ENCODE measurements at places on chromosomes 4 and X.

DNA sequence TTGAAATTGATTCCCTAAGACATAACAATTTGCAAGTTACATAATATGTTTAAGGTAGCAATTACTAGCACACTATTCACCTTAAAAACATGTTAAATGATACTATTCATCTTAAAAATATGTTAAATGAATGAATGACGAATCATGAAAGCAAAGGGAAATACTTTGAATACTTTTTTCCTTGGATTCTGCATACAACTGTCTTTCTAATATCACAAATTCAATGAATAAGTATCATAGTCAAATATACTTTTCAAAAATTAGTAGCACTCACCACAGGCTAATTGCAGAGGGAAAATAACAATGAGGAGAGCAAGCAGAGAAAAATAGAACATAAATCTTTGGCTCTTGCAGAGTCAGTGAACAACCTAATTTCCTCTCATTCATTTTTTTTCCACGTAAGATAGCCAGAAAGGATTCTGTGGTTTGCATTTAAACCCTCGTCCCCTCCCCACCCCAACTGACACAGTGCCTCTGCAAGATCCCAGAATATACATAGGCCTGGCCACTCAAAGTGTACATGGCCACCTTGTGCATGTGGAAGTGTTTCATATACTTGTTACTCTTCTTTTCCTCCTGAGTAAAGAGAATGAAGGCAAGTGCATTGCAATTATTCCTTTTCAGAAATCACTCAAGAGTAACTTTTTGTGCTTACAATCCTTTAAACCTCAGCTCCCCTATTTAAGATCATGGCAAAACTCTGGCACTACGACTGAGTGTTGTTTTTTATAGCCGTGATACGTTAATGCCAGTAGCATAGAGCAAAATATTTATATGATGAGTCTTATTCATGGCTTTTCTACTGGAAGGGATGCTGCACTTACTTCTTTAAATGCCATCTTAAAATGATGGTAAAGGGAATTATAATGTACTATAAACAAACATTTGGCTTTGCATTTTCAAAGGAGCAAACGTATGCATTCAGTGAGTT lies 236.4 kb downstream of the PDGFC start:
- no peak for DNase-seq

- no peak for DNase-seq
These were observed 43.9 kb downstream of the C4orf50 start for GRCh38 chr4:5974321-5974720.

DNA sequence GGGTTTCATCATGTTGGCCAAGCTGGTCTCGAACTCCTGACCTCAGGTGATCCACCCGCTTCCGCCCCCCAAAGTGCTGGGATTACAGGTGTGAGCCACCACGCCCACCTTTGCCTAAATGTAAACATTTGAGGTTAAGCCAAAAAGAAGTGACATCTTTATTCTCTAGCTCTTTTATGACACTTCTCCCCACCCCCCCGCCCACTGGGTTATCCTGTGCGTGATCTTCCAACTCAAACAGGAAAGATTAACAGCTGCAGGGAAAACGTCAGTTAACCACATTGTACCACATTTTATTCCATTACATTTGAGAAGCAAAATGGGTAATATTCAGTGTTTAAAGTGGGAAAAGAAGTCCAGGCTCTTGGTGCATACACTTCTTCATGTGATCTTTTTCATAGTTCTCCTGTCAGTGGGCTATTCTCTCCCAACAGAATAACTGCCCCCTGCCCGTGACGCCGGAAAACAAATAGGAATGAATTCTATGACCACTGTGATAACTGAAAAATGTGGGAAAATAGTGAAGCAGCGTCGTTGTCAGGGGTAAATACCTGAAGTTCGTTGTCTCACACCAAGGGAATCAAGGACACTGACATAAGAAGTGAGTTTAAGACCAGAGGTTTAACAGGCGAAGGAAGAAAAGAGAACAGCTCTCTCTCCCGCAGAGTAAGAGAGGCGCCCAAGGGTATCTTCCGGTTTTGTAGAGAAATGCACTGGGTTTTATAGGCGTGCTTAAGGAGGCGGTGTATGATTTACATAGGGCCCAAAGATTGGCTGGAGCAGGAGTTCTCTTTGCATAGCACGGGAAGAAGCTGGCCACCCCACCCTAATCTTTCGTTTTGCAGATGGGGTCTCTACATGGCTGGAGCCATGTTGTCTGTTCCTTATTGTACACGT lies 9.7 kb upstream of the SRD5A3 start:
- DNase-seq, result no peak

GRCh38 chr4:124519196-124519595 lies 193.3 kb downstream of the ANKRD50 start:
- no peak for DNase-seq

DNA sequence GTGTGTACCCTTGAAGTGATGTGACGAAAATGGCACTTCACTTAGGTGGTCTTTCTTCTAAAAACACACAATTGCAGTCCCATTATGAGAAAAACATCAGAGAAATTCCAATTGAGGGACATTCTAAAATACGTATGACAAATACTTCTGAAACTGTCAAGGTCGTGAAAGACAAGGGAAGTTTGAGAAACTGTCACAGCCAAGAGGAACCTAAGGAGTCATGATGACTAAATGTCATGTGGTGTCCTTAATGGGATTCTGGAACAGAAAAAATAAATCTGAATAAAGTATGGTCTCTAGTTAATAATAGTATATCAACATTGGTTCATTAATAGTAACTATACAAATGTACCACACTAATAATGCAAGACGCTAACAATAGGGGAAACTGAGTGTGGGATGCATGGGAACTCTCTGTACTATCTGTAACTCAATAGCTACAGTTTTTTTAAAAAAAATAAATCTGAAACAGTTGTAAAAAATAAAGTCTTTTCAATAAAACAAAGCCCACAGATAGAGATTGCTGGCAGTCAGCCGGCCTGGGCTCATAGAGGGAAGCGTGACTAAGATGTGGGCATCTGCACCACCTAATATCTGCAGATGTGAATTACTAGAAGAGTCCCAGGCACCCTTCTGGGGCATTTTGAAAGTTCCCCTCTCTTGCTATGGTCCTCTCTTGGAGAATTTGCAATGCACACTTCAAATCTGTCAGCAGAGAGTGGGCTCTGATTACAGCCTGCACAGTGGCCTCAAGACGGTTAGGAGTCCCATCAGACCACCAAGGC lies 47.6 kb downstream of the MID1IP1 start:
- DNase-seq, result no peak

DNA sequence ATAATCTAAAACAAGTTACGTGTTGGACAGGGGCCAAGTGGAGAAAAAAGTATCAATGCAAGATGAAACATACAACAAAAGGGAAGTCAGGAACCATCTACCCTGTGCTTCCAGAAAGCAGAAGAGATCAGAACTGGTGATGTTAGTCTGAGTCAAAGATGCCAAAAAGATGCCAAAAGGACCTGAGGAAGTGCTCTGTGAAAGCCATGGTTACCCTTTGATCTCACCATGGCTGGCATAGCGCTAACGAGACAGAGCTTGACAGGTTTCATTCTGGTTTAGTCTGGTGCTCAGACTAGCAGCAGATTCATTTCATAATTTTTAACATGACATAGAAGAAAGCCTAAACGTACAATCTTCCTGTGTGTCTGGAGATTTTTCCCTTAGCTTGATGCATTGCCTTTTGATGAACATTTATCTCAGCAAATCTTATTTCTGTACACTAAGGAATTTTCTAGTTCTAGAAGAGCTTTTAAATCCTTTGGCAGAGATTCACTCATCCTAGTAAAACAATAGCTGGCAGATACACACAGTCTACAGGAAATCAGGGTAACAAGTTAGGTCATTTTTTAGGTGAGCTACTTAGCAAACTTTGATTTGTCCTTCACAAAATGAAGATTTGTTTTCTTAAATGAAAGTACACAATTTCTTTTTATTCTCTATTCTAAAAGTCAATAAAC lies 87.7 kb downstream of the COL25A1 start:
- DNase-seq, result no peak

GRCh38 chrX:70088751-70089150 lies 26.5 kb downstream of the OTUD6A start:
- DNase-seq, result no peak

GRCh38 chr4:4460759-4461158 lies 73.9 kb downstream of the NSG1 start:
- no peak for DNase-seq

DNA sequence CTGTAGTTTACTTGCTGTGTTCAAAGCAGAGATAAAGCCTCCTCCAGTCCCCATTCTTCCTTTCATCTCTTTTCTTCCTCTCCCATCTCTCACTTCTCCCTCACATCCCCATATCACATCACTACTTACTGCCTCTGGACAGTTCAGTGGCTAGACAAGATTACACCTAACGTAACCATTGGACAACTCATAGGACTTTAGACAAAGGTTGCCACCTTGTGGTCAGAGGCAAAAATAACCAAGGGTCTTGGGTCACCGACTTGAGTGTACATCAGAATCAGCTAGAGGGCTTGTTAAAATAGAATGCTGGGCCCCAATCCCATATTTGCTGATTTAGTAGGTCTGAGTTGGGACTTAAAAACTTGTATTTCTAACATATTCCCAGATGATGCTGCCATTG lies 109.3 kb upstream of the DGKK start:
- DNase-seq, result peak; percentile 6

DNA sequence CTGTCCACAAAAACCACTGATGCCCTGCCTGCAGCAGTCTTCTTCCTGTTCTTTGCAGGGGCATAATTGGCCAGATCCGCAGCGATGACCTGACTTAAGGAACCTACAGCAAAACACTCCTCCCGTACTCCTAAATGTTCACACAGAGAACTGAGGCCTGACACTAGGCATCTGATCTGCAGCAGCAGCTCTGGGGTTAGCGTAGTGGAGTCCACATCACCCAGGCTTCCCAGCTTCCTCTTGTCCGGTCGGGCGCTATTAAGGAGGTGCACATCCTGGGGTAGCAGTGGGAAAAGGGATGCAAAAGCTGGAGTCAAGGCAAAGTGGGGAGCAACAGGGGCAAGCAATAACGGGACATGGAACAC lies 758 bp downstream of the SCFD2 start:
- DNase-seq, result no peak

GRCh38 chr4:86338521-86338920 lies 21.3 kb downstream of the MAPK10 start:
- DNase-seq, result no peak

DNA sequence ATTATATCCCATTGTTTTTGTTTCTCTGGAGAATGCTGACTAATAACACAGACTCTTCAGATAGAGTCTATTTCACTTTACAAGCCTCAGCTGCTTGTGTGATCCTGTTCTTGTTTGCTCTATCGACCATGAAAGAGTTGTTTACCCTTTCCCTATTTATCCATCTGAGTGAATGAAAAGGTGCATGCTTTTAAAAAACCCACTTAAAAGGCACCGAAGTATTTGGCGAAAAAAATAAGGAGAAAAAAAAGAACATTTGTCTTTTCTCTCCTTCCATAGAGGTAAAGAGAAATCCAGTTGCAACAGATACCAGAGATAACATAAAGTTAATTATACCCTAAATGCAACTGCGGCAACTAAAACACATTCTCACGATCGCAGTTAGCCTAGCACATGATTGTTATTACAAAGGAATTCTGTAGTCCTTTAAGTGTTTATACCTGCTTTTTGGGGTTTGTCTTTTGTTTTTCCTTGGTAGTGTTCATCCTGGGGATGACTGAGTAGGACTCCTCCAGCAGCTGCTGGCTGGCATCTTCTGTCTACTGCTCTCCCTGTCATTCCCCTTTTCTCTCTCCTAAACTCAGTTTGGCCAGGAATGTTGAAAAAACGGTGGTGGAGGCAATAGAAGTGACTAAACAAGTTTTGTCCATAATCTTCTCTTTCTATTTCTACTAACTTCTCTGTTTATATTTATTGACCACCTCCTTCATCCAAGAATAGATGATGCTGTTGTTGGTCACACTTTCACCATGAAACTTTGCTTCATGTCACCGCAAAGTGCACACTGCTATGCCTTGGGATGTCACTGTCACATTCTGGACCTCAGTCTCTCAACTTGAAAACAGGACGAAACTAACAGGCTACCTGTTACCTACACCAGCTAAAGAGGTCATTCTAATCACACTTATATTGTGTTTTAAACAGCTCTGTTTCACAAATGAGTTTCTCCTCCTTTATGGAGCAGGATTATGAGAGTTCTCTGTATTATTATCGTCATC lies 41.9 kb upstream of the FRAS1 start:
- DNase-seq, result peak; percentile 84

DNA sequence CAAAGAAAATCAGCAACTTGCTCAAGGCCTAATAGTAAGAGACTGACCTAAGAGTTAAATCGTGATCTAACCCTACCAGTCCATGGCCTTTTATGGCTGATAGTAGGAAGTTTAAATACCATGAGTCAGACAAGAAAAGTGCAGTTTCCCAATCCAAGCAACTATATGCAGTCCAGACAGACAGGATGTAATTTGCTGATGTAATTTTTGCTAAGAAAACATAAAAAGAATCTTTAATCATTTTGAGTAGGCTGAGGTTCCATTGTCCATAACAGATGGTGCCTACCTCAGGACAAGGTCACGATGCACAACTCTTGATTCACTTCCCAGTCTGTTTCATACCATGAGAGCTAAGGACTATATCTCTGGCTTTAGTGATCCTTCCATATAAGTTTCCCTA lies 317.5 kb upstream of the GRIA3 start:
- DNase-seq, result no peak

GRCh38 chr4:79209822-79210635 lies 115.8 kb downstream of the NAA11 start:
- DNase-seq, result no peak

- no peak for DNase-seq
These were observed 56.8 kb downstream of the SMIM20 start for GRCh38 chr4:25970691-25971432.

DNA sequence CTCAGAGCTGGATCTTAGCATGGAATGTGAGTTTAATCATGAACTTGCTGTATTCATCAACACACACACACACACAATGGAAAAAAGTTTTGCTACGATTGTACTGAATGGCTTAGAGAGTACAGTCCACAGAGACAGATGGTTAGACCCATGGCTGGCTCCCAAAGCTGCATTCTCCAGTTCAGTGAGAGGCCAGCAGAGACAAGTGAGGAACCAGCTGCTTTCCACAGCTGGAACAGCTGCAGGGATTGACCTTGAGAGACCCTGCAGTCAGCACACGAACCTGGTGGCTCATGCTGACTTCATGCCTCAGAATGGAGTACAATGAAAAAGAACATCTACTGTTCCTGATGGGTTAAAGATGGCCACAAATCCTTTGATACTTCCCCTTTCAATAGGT lies 94.5 kb downstream of the DHX15 start:
- DNase-seq, result no peak
